ENCODE measurements at places on chromosomes 12 and 14. TPM values are rescaled to one million over a fixed set of nuclear protein-coding genes. Genes with fewer than 3 reads are reported as not detected.

- DNase-seq = peak; percentile 80
Observed at GRCh38 chr14:51283402-51284085, 43.5 kb downstream of the TMX1 start.

DNA sequence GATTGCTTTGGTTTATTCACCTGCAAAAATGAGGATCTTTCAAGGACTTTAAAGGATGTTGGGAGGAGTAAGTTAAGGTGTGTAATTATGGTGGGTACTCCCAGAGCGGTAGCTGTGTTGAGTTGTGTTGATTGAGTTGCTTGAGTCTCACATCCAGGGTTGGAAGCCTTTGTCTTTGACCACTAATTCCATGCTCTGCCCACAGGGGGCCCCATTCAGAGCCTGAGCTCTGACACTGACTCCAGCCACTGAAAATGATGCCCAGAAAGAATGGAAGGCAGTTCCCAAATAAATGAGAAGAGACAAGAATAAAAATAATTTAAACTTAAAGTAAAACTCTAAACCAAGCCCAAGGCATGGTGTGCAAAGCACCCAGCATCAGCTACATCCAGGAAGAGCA lies 237.4 kb upstream of the PWP1 start:
- peak; percentile 32 for DNase-seq

- no peak for DNase-seq
Observed at GRCh38 chr12:46144433-46144832, 124.4 kb downstream of the SLC38A1 start.

GRCh38 chr14:83548061-83548839 lies 1981.7 kb upstream of the FLRT2 start:
- DNase-seq = no peak

- DNase-seq = peak; percentile 16
Observed at GRCh38 chr12:67759829-67760228, 111.3 kb downstream of the DYRK2 start.

Gene PZP
- not detected for total RNA-seq

DNA sequence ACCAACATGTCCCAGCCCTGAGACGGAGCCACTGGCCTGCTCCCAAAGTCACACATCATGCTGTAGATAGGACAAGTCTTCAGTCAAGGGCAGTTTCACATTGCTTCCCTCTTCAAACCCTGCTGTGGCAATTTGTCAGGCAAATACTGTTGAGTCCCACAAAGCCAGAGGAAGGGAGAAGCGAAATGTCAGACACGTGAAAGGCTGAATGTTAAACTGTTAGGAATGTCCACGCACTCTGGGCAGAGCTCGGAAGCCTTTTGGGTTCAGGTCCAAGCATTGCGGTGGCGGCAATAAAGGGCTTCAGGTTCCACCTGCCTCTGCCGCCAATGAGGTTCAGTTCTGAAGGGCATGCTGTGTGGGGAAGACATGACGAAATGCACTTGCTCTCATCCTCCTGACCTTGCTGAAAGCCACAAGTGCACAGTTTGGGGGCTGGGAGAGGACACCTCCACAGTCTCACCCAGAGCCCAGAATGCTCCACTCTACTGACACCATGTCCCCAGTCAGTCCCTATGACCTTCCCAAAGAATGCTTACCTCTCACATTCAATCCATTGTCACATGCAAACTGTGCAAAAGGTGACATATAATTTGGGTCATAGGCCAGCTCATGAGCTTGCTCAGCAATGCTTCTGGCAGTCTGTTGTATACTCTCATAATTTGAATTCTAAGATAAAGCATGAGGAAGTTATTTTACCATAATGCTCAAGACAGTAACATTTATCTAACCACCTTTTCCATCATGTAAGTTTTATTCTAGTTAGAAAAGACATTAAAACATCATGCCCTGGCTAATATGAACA lies 35.7 kb downstream of the RAD9B start:
- DNase-seq = no peak

GRCh38 chr12:86658303-86658702 lies 402.1 kb upstream of the MGAT4C start:
- DNase-seq = no peak

DNA sequence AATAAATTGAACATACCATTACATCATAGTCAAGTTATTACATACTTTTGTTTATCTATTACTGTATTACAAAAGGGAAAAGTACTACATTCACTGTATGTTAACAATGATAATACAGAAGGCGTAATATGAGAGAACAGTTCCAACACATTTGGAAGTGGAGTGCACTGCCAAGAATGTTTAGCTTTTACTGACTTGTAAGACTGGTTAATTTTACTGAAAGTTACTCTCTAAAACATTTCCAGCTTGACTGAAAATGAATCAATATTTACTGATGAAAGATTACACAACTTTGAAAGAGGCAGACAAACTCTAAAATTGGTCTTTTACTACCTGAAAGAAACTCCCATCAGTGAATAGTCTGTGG lies 728.5 kb downstream of the FSCB start:
- no peak for DNase-seq

- no peak for DNase-seq
Observed at GRCh38 chr12:90961154-90961553, 6.2 kb upstream of the CCER1 start.

DNA sequence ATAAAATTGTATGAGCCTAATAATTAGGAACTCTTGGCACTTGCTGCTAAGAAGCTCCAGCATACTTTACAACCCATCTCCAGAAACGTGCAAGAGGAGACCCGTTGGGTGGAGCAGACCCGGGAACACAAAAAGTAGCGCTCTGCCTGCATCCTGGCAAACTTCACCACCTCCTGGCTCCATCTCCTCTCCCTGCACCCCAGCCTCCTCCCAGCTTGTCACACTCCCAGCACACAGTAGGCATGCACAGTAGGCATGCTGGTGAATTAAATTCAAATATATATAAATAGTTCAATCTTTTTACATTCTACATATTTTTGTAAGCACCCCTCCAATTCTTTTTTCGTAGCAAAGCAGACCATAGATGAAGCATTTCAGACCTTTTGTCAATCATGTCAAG lies 1.2 kb downstream of the VSIG10 start:
- DNase-seq = no peak

GRCh38 chr12:131213896-131214442 lies 260.3 kb downstream of the ADGRD1 start:
- DNase-seq = no peak

- no peak for DNase-seq
Observed at GRCh38 chr12:59833408-59833807, 237.6 kb downstream of the SLC16A7 start.

DNA sequence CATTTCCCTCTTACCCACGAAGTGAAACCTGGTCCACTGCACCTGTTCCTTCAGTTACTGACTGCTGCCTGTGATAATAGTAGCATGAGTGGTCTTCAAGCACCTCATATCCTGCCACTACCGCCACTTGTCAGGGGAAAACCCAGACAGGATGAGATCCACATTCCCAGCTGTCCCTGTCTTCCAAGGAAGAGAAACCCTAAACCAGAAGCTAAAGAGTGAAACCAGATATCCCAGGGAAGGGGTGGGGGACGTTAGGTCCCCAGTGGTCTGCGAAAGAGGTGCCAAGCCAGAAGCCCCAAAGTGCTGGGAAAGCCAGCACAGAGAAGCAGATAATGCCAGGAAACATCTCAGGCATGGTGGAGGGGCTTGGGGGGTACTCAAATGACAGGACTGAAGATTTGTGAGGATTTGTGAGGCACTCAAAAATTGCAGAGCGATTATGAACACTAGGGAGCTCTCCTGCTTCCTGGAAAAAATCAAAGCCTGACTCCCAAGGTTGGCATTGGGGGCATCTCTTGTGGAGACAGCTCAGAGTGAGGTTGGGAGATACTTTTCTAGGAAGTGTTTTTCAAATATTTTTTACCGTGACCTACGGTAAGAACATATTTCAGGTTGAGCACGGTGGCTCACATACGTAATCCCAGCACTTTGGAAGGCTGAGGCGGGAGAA lies 77.9 kb downstream of the TMEM30B start:
- DNase-seq = no peak

Gene GIT2
- total RNA-seq = 20.5 TPM

GRCh38 chr14:73323896-73324399 lies 86.6 kb downstream of the PAPLN start:
- no peak for DNase-seq

Gene ZFC3H1
- 14.4 TPM for total RNA-seq

DNA sequence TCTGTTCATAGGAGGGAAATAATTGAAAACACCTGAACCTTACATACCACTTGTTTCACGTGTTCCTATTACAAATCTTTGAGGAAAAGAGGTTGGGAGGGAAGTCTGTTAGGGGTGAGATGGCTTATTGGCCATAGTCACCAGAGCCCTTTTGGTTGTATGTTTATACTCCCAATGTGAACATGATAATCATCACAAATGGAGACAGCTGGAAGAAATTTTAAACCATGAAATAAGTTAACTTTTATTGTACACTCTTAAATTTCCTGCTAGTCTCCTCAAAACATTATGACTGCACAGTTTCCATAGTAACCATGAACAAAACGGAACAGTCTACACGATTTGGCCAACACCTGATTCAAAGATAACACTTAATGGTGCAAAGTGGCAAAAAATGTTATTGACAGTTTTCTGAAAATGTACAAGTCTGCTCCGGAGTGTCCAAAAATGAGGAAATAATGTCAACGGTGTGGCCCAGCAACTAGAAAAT lies 56.9 kb downstream of the LMNTD1 start:
- DNase-seq = peak; percentile 16

DNA sequence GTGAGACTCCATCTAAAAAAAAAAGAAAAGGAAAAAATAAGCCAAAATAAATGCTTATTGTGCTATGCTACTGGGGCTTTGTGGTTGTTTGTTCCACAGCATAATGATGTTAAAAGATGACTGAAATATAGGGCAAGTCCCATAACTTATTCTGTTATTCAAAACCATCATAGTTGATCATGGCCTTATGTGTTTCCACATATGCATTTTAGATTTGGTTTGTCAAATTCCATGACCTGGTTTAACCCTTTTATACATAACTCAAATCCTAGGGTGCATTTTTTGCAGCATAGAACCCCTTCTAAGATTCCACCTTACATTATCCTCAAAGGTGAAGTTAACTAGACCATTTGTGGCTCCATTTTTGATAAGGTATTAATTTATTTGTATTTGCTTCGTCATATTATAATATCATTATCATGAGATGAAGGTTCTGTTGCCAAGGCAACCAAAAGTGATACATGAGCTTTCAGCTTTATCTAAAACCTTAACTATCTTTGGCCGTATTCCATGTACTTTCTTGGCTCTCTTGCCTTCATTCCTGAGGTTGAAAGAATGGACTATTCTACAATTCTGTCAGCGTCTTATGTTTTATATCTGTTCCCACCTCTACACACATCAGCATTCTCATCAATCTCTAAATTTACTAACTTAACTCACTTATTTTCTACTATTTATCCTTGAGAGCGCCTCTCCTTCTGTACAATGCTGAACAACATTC lies 138.7 kb upstream of the DYRK2 start:
- DNase-seq = no peak

- peak; percentile 5 for DNase-seq
Observed at GRCh38 chr12:19171731-19172130, 42.2 kb downstream of the PLEKHA5 start.

Gene ASB2
- total RNA-seq = 1.8 TPM

Gene CD27
- not detected for total RNA-seq

- no peak for DNase-seq
Observed at GRCh38 chr14:38389681-38390080, 133.8 kb upstream of the CLEC14A start.

GRCh38 chr12:80848858-80849257 lies 88.9 kb downstream of the LIN7A start:
- no peak for DNase-seq

DNA sequence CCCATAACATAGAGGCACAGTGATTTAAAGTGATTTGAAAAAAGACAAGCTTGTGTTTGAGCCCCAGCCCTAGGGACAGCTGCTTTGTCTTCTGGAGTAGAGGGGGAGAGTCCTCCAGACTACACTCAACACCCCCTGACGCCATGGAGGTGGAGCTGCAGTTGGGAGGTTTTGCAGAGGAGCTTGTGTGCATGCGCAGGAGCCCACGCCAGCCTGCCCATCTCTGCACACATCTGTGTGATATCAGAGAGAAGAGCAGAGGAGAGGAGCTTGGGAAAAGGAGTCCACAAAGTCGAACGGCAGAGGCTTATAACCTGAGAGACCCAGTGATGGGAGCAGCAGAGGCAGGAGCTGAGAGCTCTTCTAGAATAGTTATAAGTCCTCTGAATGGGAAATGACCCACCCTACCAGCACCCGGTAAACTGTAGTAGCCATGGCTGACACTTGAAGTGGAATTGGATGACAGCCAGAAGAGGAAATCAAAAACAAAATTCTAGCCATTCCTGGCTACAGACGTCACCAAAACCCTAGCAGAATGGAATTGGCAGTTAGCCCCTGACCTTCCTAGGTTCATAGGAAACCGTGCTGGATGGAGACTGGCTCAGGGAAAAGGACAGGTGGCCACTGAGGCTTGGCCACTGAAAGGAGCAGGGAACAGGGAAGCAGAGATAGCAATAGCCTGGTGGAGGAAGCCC lies 185.1 kb upstream of the VASH1 start:
- DNase-seq = peak; percentile 50

DNA sequence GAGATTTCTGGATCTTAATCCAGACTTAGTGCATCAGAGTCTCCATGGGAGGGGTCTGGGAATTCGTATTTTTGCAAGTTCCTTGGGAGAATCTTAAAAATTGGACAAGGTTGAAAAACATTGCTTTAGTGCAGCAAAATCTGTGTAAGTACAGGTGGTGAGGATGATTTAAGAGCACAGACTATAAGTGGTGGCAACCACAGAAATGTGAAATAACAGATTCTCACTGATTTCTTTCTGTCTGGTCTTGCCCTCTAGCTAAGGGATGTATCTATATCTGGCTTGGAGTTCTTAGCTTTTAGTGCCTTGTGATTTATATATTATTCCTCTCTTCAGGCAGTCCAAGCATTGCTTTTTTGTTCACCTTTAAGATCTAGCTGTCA lies 116.2 kb downstream of the DIP2B start:
- DNase-seq = no peak

- DNase-seq = no peak
Observed at GRCh38 chr12:44428825-44429224, 447.3 kb downstream of the NELL2 start.

Gene KRT74
- not detected for total RNA-seq

GRCh38 chr14:26444822-26445221 lies 153.0 kb downstream of the NOVA1 start:
- no peak for DNase-seq

DNA sequence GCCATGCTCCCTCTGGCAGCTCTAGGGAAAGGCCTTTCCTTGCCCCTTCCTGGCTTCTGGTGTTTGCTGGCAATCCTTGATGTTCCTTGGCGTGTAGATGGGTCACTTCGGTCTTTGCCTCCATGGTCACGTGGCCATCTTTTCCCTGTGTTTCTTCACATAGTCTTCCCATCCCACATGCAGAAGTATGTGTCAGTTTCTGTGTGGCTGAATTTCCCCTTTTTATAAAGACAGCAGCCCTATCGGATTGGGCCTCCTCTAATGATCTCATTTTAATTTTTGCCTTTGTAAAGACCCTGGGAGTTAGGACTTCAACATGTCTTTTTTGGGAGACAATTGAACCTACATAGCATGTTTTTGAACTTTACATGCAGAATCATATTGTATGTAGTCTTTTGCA lies 107.2 kb upstream of the FGD4 start:
- DNase-seq = no peak

DNA sequence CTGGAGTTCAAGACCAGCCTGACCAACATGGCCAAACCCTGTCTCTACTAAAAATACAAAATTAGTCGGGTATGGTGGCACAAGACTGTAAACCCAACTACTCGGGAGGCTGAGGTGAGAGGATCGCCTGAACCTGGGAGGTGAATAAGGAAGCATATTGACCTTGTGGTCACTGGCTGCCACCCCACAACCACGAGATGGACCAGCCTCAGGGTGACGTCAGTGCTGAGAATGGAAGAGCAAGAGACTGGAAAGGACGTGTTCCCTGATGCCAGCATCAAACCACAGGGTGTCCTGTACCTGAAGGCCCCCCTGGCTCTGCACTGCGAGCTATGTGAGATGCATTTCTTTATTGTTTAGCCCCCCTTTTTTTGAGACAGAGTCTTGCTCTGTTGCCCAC lies 45.9 kb upstream of the BDKRB2 start:
- DNase-seq = no peak

Data from Daoy (cell line).